Mesenchymal stem cell (in vitro differentiated cells and primary cell): ENCODE measurements at places on chromosomes 11 and 22.

DNA sequence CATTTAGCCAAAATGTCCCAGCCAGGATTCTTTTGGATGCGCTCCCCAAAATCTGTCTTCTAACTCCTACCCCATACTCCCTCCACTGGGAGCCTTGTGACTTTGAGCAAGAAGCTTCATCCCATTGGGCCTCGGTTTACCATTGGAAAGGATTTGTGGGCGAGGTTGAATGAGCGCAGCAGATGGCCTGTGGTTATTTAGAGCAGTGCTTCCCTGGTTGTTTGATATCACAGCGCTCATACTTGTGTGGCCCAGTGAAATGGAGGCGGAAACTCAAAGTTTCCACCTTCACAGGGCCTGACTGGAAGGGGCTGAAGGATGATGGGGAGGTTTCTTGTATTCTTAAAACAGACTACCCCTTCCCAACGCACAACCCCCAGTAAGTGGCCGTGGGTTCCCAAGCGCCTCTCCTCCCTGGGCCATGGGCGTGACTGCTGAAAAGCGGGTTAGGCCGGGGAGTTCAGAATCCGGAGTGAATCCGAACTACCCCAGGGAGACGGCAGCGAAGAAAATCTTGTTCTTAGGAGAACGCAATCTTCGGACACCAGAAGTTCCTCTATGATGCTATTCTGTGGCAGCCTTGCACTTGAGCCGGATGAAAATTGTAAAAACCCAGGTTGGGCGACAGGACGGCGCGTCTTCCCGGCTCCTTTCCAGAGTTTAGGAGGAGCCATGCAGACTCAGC, 1.2 kb upstream of the ATF4 start:
- peaks cover 63% of the 10 kb centered on the region for H3K36me3 ChIP-seq
- peaks cover 14% of the 10 kb centered on the region for H3K4me1 ChIP-seq
- H3K27ac ChIP-seq: peak overlapping the region; percentile 94
- peak overlapping the region; percentile 77 for H3K4me3 ChIP-seq
- no peak for DNase-seq
- H3K27me3 ChIP-seq: no peaks in the 10 kb centered on the region

DNA sequence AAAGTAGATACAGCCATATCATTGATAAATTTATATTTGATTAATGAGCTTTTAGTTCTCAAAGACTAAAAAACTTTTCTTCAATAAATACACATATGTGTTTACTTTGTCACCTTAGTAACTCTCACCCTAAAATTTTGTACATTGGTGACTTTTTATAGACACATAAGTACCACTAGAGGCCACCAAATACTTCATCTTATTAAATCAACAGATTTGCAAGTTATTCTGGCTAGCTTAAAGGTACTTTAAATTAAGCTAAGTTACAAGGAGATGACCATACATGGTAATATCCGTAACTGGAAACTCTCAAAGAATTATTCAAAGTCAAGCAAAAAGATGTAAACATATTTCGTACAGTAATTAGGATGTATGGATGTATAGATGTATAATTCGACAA, 112.2 kb downstream of the SBF2 start:
- H3K27ac ChIP-seq: no peak overlapping the region
- H3K27me3 ChIP-seq: no peaks in the 10 kb centered on the region
- H3K4me1 ChIP-seq: no peaks in the 10 kb centered on the region
- no peak overlapping the region for H3K4me3 ChIP-seq

DNA sequence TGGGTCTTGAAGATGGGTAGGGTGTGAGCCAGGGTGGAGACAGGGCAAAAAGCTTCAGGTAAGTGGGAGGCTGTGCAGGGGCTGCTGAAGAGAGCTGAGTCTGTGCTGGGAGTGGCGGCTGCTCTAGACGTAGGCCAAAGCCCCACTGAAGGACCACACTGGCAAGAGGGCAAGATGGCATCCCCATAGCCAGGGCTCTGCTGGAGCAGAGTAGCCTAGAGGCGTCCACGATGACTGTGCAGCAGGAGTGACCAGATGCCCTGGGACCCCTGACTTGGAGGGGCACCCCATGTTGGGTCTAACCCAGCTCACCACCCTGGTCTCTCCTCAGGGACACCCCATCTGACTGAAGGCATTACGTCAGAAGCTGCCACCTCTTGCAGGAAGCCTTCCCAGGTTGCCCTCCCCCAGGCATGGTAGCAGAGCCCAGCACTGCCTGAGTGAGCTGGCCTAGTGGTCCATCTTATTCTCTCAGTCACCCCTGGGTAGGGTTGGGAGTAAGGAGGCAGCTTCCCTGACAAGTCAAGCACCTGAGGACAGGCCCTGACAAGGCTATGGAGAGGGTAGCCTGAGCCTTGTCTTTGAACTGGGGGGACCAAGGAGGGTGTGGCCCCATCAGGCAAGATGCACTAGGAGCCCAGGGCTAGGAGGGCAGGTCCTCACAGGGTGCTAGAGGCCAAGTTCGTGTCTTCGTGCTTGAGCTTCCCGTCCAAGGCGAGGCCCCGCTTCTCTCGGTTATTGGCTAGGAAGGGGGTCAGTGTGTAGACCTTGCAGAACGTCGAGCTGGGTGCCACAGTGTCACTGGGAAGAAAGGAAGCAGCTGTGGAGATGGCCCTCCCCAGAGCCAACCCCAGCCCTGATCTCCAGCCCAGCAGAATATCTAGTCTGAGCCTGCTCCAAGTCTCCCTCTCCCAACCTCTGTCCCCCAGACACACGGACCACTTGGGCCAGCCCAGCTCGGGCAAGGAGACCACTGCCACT, 33.1 kb downstream of the TPBGL start:
- H3K36me3 ChIP-seq: peaks cover 63% of the 10 kb centered on the region
- no peaks in the 10 kb centered on the region for H3K27me3 ChIP-seq
- DNase-seq: no peak
- H3K27ac ChIP-seq: no peak overlapping the region

DNA sequence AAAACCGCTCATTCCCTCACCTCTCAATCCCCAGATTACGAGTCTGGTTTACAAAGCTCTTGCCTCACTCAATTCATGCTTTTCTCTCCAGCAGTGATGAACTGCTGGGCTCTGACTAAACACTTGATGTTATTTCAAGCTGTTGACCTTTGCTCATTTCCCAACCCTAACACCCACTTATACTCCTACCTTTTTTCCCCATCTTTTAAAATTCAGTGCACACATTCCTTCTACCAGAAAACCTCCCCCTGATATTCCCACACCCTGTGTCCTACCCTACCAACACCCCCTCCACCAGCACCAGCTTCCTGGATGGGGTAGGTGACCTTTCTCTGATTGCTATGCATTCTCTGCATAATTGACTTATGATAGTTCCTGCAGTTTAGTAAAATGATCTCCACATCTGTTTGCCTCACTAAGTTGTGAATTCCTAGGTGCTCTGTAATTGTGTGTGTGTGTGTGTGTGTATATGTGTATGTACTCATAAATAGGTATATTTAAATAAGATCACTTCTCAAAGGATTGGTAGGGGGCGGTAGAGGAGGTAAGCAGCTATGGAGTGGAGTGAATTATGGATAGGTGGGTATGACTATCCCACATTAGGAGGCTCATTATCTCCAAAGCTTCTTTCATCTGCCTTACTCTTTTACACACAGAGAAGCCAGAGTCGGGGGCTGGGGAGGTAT, 842 bp downstream of the HEPACAM start:
- H3K36me3 ChIP-seq: no peaks in the 10 kb centered on the region
- peaks cover 4% of the 10 kb centered on the region for H3K4me1 ChIP-seq
- no peak overlapping the region for H3K4me3 ChIP-seq
- no peaks in the 10 kb centered on the region for H3K27me3 ChIP-seq
- peak; percentile 54 for DNase-seq

DNA sequence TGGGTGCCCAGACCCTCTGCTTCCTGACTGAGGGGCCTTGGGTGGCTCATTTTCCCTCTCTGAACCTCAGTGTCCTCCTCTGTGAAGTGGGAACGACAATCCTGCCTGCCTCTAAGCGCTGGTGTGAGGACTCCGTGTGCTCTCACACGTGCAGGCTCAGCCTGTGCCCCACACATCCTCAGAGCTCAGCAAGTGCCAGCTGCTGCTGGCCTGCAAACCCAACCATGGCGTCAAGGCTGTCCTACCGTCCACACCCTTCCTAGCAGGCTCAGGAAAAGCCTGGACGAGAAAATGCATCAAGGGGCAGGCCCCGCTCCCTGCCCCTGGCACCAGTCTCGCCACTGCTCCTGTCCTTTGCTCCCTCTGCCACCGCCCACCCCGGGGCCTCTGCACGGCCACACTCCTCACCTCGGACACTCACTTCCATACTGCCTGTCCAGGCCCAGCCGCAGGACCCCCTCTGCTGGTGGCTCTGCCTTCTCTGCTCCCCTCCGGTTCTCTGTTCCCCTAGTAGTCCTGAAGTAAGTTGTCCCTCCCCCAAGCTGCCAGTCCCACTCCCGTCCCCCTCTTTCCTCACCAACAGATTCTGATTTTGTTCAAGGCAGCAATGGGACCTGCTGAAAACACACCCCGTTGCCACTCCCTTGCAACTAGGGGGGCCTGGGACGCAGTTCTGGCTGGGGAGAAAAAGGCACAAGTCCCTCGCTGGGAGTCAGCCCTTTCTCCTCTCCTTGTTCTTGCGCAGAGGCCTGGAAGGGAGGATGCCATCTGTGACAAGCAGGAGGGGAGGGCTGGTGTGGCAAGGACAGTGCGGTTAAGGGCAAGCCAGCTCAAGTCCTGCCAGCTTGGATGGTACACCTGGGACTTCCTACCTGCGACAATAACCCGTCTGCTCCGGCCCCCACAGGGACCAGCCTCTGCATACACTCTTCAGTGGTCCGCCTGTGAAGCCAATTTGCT, 62.2 kb downstream of the ARFGAP3 start:
- no peak overlapping the region for H3K4me3 ChIP-seq
- H3K27me3 ChIP-seq: no peaks in the 10 kb centered on the region
- DNase-seq: peak; percentile 17
- H3K27ac ChIP-seq: no peak overlapping the region

DNA sequence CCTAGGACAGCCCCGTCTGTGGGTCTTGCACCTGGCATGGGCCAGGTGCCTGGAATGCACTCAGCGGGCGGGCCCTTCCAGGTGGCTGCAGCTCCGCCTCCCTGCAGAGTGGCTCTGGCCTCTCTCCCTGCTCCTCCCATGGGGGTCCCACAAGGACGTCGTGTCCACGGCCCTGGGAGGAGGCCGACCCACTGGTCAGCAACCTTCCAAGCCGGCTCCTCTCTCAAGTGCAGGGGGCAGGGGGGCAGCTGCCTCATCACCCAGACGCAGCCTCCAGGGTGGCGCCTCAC, 41.9 kb downstream of the CERK start:
- H3K4me3 ChIP-seq: no peak overlapping the region
- no peaks in the 10 kb centered on the region for H3K27me3 ChIP-seq
- peaks cover 2% of the 10 kb centered on the region for H3K4me1 ChIP-seq
- H3K36me3 ChIP-seq: peaks cover 89% of the 10 kb centered on the region
- no peak overlapping the region for H3K27ac ChIP-seq

DNA sequence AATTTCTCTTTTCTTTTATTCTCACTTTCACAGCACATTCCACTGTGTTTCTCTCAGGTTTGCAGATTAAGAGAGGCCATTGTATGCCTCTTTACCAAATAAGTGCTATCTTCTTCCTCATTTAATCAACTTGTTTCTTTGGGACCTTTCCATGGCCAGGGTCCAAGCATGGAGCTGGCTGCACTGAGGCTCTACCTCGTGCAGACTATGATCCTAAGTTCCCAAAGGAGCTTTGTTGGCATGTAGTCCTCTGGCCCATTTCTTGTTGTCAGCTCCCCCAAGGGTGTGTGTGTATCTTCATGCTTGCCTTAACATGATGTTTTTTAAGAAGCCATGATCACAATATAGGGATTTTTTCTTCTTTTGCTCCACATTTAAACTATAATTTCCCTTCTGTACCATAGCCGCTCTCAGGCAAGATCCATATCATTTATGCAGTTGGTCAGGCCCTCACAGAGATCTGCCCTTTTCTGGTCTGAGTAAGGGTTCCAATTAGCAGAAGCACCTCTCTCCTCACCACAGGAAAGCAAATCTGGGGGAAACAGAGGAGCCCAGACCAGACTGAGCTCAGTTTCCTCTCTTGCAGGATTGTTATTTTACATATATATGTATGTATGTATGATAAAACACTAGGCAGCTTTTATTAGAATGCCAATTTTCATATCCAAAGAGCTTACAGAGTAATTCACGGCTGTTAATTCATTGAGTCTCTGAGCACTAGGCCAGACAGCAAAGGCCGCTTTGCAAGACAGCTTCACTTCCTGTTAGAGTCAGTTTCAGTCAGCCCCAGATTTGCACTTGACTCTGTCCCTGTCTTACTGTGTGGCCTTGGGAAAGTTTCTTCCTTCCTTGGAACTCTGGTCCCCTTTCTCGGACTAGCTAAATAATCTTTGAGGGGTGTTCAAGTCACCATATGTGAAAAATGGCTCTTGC, 34.3 kb downstream of the CYB5R2 start:
- H3K27me3 ChIP-seq: no peaks in the 10 kb centered on the region
- no peak overlapping the region for H3K27ac ChIP-seq
- no peak overlapping the region for H3K4me3 ChIP-seq
- peaks cover 54% of the 10 kb centered on the region for H3K36me3 ChIP-seq

DNA sequence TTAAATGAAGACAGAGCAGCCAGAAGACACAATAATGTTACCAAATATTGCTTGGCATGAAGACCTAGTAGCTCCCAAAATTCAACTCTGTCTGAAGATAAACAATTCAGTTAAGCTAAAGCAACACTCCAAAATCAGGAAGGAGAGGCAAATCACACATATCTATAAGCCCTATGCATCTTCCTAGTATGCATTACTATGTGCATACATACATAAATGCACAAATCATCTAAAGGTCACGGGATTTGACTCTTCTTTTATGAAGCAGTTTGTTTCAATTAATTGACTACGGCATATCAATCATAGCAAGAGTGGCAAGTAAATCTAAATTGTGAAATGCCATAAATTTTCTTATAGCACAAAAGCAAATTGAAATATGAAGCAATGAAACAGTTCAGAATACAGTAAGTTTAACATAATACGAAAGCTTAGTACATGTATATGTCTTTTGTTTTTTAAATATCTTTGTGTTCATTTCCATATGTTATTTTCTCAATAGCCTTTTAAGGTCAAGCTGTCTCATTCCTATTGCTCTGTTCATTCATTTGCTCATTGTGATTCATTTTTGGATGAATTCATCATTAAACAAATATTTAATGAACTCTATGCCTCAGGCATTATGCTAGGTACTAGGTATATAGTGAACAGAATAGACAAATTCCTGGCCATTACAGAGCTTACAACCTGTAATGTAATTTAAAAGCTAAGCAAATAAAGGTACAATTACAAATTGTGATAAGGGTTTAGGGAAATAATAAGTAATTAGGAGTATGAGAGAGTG, 540.5 kb downstream of the DLG2 start:
- no peak overlapping the region for H3K27ac ChIP-seq
- H3K36me3 ChIP-seq: no peaks in the 10 kb centered on the region
- DNase-seq: no peak
- H3K27me3 ChIP-seq: no peaks in the 10 kb centered on the region
